ENCODE measurements at places on chromosomes 12 and 14.

DNA sequence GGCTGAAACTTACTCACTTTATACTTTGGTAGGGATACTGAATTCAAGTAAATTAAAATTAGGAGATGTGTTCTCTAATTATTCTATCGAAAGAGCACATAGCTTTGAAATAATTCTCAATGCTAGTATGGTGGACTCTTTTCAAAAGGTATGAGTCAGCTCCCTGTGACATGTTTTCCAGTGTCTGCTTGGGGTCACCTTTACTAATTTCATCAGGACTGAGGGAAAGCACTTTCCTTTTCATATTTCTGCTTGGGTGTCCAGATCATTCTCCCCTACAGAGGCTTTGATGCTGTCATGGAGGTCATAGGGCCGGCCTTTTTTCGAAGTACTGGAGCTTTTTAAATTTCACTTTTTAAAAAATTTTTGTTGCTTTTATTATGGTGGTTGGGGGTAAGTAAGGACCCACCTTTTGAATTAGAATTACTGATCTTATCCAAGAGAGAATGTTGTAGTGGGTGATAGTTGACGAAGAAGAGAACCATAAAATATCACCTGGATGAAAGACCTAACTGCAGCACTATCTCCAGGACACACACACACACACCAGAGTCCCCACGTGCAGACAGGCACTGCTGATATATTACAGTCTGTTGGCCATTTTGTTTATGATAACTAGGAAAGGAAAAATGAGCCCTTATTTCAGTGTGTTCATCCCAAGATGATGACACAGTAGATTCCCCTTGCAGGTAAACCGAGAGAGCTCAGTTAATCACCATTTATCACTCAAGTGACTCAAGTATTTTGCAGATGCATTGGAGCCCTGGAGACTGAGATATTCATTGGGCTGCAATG is 558.6 kb downstream of the DIO2 start:
- DNase-seq: no peak

DNA sequence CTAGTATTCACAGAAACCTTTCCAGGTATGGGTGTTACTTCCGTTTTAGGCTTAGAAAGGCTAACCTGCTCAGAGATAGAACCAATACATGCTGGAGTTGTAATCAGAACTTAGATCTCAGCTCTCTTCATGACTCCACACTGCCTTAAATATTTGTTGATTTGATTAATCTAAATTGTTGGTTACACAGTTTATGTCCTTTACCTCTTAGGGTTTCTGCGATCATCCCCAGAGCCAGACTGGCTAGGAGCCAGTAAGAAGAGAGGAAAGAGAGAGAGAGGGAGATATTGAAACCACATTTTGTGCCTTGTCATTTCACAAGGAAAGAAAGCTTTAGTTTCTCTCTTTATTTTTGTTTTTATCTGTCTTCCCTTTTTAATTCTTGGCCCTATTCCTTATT is 16.8 kb upstream of the MGP start:
- DNase-seq: no peak

DNA sequence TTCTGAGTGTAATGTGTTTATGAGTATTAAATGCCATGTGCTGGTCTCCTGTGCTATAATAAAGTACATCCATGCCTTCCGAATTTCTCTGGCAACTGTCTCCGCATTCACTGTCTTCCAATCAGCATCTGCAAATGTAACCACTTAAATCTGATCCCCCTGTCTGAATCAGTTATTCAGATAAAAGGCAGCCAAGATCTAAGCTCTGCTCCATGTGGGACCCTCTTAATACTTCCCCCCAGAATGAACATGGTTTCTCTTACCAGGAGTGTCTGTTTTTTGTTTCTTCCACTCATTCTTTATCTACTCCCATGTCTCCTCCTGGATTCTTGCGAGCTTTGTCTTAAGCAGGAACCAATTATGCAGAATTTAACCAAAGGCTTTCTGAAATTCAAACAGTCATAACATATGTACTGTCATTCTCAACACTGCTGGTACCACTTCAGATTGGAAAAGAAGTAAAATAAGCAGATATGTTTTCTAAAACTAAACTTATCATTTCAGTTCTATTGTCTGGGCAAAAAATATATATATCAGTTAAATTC is 996.7 kb upstream of the FLRT2 start:
- DNase-seq: no peak

- DNase-seq: no peak
Observed at GRCh38 chr12:32455607-32456071, 56.3 kb downstream of the FGD4 start.

- DNase-seq: no peak
Observed at GRCh38 chr12:10612984-10613348, 443 bp downstream of the MAGOHB start.

DNA sequence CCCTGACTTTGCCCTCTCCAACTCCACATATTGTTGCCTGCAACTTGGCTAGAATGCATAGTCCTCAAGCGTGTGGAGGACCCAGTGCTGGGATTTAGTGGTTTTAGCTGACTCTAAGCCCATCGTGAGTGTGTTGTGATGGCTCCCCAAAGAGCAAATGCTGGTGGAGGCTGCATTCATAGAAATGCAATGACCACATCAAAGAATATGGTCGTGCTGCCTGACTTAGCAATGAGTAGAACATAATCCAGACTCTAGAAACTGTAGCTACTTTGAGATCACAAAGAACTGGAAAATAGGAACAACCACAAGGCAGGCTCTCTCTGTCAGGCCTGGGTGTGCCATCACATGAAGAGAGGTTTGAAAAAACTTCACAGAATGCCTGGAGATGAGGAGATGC is 1.3 kb downstream of the DYRK4 start:
- DNase-seq: no peak

DNA sequence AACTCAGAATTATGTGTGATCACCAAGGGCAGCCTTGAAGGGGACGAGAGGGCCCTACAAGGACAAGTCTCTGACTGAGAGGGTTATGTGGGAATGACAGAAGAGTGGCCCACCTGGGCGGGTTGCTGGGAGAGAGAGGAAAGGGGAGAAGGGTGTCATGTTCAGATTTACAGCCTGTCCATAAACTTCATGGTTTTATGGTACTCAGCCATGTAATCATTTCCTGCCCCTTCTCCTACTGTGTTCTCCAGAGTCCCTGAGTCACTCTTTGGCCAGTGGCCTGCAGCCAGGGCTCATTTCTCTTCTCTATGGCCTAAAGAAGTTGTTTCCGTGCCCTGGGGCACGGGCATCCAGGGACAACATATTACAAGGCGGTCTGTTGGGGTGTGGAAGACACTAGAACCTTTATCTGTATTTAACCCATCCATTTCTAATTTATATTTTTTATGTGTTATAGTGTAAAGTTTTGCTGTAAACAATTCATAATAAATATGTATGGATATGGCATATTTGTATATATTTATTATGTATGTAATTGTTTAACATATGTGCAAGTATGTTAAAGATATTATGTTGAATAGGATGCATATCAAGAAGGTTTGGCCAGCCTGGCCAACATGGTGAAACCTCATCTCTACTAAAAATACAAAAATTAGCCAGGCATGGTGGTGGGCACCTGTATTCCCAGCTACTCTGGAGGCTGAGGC is 26.9 kb downstream of the DDX47 start:
- no peak for DNase-seq

DNA sequence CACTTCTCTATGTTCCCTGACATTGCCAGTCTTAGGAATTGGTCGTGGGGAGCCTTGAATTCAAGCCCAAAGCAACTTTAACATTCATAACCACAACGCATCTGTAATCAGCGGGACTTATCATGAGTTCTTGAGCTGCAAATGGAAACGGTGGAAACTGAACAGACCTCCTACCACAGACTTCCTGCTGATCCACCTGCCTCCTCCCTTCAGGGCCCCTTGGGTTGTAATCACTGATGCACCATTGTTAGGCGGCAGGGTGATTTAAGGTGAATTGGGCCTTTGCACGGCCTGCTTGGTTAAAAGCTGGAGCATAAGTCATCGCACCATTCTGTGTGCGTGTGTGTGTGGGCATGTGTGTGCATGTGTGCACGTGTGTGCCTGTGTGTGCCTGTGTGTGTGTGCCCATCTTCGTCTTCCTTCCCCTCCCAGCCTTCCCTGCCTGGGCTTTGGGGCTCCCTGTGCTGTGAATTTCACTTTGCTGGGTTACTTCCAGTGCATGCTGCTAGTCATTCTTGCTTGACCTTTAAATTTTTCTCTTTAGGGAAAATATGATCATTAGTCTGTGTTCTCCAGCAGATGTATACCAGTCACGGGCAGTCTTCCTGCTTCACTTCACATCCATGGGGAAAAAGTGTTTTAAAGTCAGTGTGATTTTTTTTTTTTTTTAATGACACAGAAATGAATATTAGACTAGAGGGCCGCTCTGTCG is 29.1 kb downstream of the CHST11 start:
- DNase-seq: no peak

DNA sequence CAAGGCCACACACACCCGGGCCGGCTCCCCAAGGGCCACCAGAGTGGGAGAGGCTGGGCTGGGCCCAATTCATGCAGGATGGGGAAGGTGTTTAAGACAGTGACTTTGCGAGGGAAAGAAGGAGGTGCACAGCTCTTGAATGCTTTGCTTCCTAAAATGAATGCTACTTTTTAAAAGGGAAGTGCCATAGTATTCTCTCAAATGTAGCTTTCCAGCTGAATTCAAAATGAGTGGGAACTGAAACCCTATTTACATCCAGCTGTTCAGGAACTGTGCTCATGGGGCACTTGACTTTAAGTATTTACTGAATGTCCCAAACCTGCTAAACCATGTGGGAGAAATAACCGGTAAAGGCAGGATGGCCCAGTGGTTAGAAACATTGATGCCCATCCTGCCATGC is 7.6 kb downstream of the ITPK1 start:
- no peak for DNase-seq

- DNase-seq: no peak
Observed at GRCh38 chr14:74685921-74686678, 26.8 kb downstream of the AREL1 start.
